CD4-positive, CD25-positive, alpha-beta regulatory T cell (primary cell): ENCODE measurements at places on chromosomes 1 and 21. TPM values are rescaled to one million over a fixed set of nuclear protein-coding genes. Genes with fewer than 3 reads are reported as not detected.

The SERPINC1 gene
- total RNA-seq = not detected

DNA sequence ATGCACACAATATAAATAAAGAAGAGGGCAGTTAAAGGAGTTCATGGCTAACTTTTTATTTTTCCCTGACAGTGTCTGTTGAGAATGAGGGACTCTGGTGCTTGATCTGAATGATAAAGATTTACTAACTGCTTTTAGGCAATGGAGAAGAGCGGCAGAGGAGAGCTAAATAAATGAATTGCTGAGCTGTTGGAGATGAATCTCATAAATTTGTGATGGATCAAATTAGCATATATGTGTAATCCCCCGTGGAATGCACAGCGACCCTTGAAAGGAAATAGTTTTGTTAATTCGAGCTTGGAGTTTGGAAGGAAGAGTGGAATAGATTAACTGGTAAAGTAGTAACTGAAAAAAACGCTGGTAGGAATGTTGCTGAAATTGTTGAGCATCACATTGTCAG is 40.2 kb downstream of the HMCN1 start:
- H3K36me3 ChIP-seq = no peaks in the 10 kb centered on the region
- no peak overlapping the region for H3K4me3 ChIP-seq
- no peaks in the 10 kb centered on the region for H3K27me3 ChIP-seq
- DNase-seq = no peak
- no peak overlapping the region for H3K27ac ChIP-seq

DNA sequence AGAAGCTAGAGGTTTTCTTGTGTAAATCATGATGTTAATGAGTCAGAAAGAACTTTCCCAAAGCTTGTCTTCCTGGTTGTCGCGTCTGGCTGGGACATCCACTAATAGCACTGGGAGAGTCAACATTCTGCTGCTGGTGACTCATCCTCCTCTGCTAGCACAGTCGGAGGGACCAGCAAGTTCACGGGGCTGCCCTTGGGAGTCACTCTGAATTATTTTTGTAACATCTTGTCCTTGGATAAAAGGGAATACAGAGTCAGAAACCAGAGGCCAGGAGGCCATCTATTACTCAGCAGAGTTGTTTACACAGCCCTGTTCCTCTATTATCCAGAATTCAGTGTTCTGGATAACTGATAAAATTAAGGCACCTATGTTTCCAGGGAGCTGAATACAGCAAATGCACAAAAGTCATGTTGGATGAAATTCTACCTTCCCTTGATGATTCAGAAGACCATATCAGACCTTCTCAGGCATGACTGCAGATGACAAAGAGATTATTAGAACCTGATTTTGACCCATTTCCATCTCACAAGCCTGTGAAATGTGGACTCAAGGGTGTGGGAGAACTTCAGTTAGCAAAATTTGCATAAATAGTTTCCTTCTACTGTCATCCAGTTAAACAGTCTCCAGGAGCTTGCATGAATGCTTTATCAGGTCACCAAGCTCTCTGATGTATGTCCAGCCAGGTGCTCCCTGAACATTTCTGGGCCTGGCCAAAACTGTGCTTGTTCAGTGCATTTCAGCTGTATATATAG is 68.1 kb downstream of the JAK1 start:
- H3K27me3 ChIP-seq = no peaks in the 10 kb centered on the region
- DNase-seq = peak; percentile 15
- H3K4me1 ChIP-seq = peaks cover 77% of the 10 kb centered on the region
- H3K4me3 ChIP-seq = peak overlapping the region; percentile 47
- peak overlapping the region; percentile 18 for H3K27ac ChIP-seq

DNA sequence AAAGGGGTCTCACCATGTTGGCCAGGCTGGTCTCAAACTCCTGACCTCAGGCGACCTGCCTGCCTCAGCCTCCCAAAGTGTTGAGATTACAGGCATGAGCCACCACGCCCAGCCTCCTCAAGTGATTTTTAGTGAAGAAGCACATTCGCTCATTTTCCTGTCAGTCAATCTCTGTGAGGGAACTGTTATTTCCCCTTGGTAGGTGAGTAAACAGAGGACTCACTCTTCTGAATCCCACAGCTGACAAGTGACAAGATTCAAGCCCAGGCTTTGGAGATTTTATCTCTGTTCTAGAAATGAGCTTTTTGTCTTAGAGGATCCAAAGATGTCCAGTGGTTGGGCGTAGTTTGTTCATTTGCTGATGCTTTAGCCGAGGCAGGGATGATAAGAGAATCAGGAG is 43.9 kb upstream of the TACSTD2 start:
- no peaks in the 10 kb centered on the region for H3K27me3 ChIP-seq
- H3K4me3 ChIP-seq = no peak overlapping the region
- H3K27ac ChIP-seq = no peak overlapping the region
- no peak for DNase-seq
- H3K36me3 ChIP-seq = no peaks in the 10 kb centered on the region

- H3K27me3 ChIP-seq = no peaks in the 10 kb centered on the region
- DNase-seq = no peak
- H3K4me3 ChIP-seq = no peak overlapping the region
Observed at GRCh38 chr1:30789388-30790255, 32.0 kb upstream of the LAPTM5 start.

- H3K36me3 ChIP-seq = no peaks in the 10 kb centered on the region
- no peaks in the 10 kb centered on the region for H3K4me1 ChIP-seq
- no peaks in the 10 kb centered on the region for H3K27me3 ChIP-seq
- no peak for DNase-seq
- H3K27ac ChIP-seq = no peak overlapping the region
Observed at GRCh38 chr1:65330021-65330420, 20.7 kb downstream of the DNAJC6 start.

The ARHGEF2 gene
- 108 TPM for total RNA-seq

DNA sequence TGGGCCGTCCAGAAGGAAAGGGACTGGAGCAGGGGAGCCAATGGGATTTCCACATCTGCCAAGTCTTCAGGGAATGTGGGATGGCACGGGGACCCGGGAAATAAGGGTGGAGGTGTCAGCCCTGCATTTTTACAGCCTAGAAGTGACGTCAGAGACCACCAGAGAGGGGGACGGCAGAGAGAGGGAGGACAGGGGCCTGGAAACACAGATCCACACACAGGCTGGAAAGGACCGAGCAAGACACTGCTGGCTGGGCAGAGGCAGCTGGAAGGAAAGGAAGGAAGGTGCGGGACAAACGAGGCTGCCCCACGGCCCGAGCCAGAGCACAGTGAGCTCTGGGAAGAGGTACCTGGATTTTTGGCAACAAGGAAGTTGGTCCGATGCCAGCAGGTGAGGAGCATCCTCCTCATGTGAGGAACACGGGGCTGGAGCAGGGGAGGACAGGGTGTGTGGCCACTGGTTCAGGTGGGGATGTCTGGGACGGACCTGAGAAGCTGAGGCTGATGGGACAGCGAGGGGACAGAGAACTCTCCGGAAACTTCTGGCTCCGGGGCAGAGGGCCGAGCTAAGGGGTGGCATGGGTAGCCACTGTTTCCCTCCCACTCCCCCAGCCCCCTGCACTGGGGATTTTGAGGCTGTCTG is 138.3 kb downstream of the PGBD5 start:
- no peaks in the 10 kb centered on the region for H3K4me1 ChIP-seq
- no peak overlapping the region for H3K4me3 ChIP-seq
- DNase-seq = no peak
- no peaks in the 10 kb centered on the region for H3K27me3 ChIP-seq
- H3K36me3 ChIP-seq = no peaks in the 10 kb centered on the region

The FCRL2 gene
- 0.17 TPM for total RNA-seq

GRCh38 chr1:65959896-65960567 is 167.3 kb downstream of the PDE4B start:
- H3K4me3 ChIP-seq = no peak overlapping the region
- H3K36me3 ChIP-seq = no peaks in the 10 kb centered on the region
- DNase-seq = peak; percentile 30
- no peaks in the 10 kb centered on the region for H3K4me1 ChIP-seq
- H3K27ac ChIP-seq = no peak overlapping the region
- peaks cover 3% of the 10 kb centered on the region for H3K27me3 ChIP-seq

The RHEX gene
- not detected for total RNA-seq

The MAEL gene
- not detected for total RNA-seq

- no peak overlapping the region for H3K4me3 ChIP-seq
- DNase-seq = no peak
- no peaks in the 10 kb centered on the region for H3K36me3 ChIP-seq
- H3K27me3 ChIP-seq = peaks cover 5% of the 10 kb centered on the region
- H3K27ac ChIP-seq = no peak overlapping the region
Observed at GRCh38 chr1:114003431-114003830, 24.2 kb downstream of the OLFML3 start.

The CLCA4 gene
- total RNA-seq = not detected

- no peak overlapping the region for H3K4me3 ChIP-seq
- H3K27me3 ChIP-seq = peaks cover 2% of the 10 kb centered on the region
- no peaks in the 10 kb centered on the region for H3K36me3 ChIP-seq
- H3K4me1 ChIP-seq = no peaks in the 10 kb centered on the region
- H3K27ac ChIP-seq = no peak overlapping the region
Observed at GRCh38 chr1:55239548-55239947, 24.4 kb upstream of the USP24 start.

GRCh38 chr1:19436716-19437476 is 48.4 kb downstream of the CAPZB start:
- H3K4me3 ChIP-seq = no peak overlapping the region
- peaks cover 63% of the 10 kb centered on the region for H3K4me1 ChIP-seq
- no peaks in the 10 kb centered on the region for H3K27me3 ChIP-seq
- H3K36me3 ChIP-seq = peaks cover 30% of the 10 kb centered on the region
- no peak for DNase-seq

GRCh38 chr1:41620365-41621169 is 136.1 kb upstream of the EDN2 start:
- H3K27ac ChIP-seq = no peak overlapping the region
- H3K27me3 ChIP-seq = no peaks in the 10 kb centered on the region
- no peaks in the 10 kb centered on the region for H3K36me3 ChIP-seq
- H3K4me3 ChIP-seq = no peak overlapping the region
- DNase-seq = no peak

DNA sequence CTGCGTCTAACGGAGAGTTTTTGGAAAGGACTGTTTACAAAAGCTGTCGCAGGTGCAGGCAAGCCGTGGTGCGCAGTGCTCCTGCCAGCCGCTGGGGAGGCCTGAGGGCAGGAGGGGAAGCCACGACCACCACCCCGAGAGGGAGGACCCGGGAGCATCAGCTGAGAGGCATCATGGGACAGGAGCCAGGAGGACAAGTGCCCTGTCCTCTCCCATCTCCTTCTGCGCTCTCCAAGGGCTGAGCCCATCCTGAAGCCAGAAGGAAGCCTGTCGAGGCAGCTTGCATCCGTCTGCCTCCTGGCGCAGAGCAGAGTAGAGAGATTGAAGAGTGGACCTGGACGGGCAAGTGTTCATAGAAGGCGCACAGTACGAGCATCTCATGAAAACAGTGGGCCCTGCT is 310.9 kb downstream of the KIF26B start:
- H3K27ac ChIP-seq = no peak overlapping the region
- H3K36me3 ChIP-seq = no peaks in the 10 kb centered on the region

GRCh38 chr21:16775076-16775475 is 737.8 kb upstream of the CXADR start:
- no peaks in the 10 kb centered on the region for H3K4me1 ChIP-seq
- no peak for DNase-seq
- H3K27me3 ChIP-seq = no peaks in the 10 kb centered on the region
- H3K4me3 ChIP-seq = no peak overlapping the region
- no peaks in the 10 kb centered on the region for H3K36me3 ChIP-seq
- no peak overlapping the region for H3K27ac ChIP-seq

DNA sequence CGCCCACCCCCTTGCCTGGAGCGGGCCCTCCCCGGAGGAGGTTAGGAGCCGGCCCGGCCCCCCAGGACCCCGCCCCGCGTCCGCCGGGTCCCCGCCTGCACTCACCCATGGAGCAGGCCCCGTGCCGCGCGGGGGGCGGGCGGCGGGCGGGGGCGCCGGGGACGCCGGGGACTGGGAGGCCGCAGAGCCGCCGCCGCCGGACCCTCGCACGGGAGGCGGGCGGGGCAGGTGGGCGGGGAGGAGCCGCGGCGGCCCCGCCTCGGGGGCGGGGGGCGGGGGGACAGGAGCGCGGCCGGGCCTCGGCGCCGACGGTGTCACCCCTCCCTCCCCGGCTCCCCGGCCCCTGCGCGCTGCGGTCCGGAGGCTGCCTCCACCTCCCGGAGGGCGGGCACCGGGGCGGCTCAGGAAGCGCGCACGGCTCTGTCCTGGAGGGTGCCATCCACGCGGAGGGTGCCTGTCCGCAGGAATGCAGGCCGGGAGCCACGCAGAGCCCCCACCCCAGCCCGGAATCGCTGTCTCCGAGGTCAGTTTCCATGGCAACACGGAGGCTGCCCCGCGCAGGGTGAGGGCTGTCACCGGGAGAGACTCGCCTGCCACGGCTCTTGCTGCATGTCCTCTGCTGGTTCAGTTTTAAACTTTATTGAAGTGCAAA is 5.9 kb upstream of the PLEKHG5 start:
- H3K27ac ChIP-seq = no peak overlapping the region
- no peaks in the 10 kb centered on the region for H3K36me3 ChIP-seq
- DNase-seq = peak; percentile 49
- H3K4me3 ChIP-seq = peak overlapping the region; percentile 44
- H3K4me1 ChIP-seq = peaks cover 23% of the 10 kb centered on the region

DNA sequence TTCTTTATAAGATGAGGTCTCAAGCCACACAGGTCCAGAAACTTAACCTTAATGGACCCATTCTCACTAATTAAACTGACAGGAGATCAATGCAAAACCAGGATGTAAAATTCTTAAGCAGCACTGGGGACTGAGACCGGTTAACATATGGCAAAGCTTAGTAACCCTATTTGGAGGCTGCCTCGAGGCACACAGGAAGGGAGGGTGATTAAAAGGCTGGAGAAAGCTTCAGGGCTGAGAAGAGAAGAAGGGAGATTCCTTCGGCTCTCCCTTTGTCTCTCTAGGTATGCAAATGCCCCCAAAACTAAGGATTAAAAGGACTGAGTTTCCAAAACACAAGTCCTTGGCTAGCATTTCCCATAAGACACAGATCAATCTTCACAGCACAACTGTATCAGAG is 120.8 kb upstream of the DSCAM start:
- H3K4me3 ChIP-seq = no peak overlapping the region
- H3K27ac ChIP-seq = no peak overlapping the region
- no peaks in the 10 kb centered on the region for H3K36me3 ChIP-seq
- DNase-seq = no peak

- H3K36me3 ChIP-seq = peaks cover 82% of the 10 kb centered on the region
- H3K27me3 ChIP-seq = no peaks in the 10 kb centered on the region
- no peak for DNase-seq
- H3K4me1 ChIP-seq = no peaks in the 10 kb centered on the region
- no peak overlapping the region for H3K27ac ChIP-seq
Observed at GRCh38 chr1:100907887-100908286, 12.0 kb downstream of the SLC30A7 start.

The PLA2G2C gene
- total RNA-seq = not detected
